ENCODE measurements at places on chromosomes 7 and 10.
A peak's percentile ranks its signal among the peaks of the same experiment; 100 is the strongest.

GRCh38 chr7:88013981-88014380, 79.9 kb downstream of the ADAM22 start:
- no peak for DNase-seq

DNA sequence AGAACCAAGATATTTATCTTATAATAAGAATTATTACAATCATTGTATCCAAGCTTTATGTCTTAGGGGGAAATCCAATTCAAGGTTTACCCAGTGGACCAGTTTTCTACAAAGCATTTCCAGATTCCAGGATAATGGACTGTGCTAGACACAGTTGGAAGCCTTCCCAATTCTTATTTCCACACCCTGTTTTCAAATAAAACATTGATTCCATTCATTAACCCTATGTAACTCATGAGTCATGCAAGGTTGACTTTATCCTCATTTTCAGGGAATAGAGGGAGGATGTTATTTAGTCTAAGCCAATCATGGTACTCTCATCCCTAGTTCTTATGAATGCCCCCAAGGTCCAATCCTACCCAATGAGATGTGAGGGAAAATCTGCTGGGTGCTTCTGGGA, 145.7 kb downstream of the RNLS start:
- no peak for DNase-seq

DNA sequence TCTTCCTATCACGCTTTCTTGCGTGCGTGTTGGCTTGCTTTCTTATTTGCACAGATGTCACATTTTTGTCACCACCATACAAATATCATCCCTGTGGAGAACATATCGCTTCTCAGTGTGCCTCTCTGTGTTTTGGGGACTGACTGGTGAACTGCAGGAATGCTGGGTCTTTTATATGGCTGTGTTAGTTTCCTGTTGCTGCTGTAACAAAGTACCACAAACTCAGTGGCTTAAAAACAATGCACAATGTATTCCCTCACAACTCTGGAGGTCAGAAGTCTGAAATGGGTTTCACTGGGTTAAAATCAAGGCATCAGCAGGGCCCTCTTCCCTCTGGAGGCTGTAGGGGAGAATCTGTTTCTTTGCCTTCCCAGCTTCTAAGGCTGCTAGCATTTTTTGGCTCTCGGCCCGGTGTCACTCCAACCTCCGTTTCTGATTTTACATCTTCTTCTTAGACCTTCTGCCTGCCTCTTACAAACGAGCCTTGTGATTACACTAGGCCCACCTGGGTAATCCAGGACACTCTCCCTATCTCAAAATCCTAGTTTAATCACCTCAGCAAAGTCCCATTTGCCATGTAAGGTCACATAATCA, 82.0 kb downstream of the LRMDA start:
- no peak for DNase-seq

GRCh38 chr7:142916508-142916907, 17.0 kb downstream of the TRPV5 start:
- no peak for DNase-seq

GRCh38 chr10:7311218-7311849, 99.5 kb downstream of the SFMBT2 start:
- DNase-seq: no peak

DNA sequence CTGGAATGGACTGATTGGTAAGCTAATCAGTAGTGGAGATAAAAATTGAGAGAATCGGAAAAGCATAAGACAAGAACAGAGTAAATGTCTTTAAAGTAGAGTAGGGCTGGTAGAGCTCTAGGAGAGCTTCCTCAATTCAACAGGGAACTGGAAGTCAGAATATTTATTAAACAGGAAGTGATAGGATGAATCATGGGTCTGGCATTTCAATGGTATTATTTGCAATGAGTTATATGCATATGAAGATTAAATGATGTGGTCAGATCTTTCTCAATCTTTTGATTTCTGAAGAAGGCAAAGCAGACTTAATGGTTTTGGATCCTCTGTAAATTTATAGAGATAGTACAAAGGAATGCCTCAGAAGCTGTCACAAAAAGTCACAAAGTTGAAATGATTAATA, 349.0 kb downstream of the HPSE2 start:
- DNase-seq: no peak

- peak; percentile 52 for DNase-seq
These were observed 10.0 kb upstream of the TLX1 start for GRCh38 chr10:101120884-101121653.

DNA sequence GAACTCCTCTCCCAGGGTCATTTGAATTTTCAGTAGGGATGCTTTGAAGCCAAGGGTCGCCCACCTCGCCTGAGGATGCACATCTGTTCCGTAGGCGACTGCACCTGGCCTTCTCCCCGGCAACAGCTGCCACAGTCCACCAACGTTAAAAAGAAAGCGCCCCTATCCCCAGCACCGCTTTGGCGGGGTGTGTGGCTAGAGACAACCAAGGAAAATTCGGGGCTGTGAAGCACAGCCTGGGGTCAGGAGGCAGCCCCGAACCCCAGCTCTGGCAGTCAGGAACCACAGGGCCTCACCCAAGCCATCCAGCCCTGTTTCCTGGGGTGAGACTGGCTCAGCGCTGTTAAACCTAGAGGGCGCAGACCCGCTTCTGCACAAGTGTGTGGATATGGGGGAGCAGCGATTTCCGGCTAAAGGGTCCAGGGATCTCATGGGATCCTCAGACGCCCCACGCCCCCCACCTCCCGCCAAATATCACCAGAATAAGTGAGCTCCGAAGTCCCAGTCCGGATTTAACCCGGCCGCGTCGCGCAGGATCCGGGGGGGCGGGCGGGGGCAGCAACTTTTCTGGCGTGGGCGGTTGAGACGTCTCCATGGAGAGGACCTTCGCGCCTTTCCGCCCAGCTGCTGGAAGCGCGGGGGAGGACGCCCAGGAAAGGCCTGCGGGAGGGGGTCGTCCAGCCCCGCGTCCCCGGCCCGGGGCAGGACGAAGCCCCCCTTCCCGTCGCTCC, 822 bp downstream of the ZC3HAV1L start:
- peak; percentile 16 for DNase-seq

DNA sequence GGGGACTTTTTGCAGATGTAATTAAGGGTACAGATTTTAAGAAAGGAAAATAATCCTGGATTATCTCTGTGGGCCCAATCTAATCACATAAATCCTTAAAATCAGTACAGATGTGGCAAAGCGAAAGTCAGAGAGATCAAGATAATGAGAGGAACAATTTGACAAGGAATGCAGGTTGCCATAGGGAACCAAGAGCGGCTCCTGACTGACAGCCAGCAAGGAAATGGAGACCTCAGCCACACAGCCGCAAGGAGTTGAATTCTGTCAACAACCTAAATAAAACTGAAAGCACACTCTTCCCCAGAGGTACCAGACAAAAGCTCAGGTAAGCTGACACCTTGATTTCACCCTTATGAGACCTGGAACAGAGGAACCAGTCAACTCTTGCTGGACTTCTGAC, 3.4 kb upstream of the PNPLA8 start:
- DNase-seq: no peak

DNA sequence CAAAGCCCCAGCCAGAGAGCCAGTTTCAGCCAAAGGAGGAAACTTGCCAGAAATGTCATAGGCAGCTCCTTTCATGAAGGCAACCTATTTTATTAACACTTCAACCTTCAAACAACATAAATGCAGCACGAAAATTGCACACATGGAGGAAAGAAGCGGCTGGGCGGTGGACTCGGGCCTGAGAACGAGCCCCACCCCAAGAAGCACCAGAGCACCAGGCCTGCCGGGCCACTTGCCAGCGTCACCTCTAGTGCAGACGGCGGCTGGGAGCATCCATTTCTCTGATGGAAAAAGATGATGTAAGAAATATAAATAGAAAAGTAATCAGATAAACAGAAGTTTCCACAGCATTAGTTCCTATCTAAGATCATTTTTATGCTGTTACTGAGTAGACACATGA, 100.0 kb downstream of the TCERG1L start:
- DNase-seq: no peak

- DNase-seq: no peak
These were observed 38.5 kb upstream of the LRRC17 start for GRCh38 chr7:102874166-102874829.

- DNase-seq: no peak
These were observed 244.2 kb downstream of the IPMK start for GRCh38 chr10:58023341-58024073.

DNA sequence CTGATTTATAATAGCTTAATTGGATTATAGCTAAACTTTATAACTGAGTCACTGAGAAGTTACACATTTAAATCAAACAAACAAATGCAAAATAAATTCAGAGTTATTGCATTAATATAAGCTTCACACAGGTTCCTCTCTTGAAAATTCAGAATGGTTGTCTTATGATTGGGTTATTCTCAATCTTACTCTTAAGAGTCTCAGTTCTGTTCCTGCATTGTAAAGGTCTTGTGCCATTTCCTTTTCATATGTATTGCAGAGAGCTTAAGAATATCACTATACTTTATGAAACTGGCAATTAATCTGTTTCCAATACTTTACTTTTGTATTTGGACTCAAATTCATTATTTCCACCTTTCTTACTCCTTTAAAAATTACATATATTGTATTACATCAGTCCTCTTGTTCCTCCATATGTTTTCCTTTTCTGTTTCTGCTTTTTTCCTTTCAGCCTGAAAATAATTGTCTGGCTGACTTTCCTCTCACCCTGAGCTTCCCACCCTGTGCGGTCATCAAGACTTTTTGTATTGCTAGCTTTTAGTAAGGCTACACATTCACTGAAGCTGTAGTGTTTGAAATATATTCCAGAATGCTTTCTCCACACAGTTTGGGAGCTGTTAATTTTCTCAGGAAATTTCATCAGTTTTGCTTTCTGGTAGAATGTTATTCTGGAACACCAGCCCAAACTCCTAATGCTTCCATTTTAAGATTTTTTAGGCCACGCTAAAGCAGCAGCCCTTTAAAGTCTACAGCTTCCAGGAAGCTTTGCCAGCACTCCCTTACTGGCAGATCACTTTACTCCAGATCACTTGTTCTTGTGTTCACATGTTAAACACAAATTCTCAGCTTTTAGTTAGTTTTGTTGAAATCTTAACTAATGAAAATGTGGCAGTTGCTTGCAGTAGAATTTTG, 139.4 kb downstream of the KCND2 start:
- no peak for DNase-seq

GRCh38 chr7:117227091-117227490, 95.8 kb downstream of the WNT2 start:
- no peak for DNase-seq

GRCh38 chr10:111856631-111857030, 326.9 kb downstream of the GPAM start:
- DNase-seq: no peak

GRCh38 chr7:98907570-98907969, 29.2 kb downstream of the TRRAP start:
- DNase-seq: no peak

DNA sequence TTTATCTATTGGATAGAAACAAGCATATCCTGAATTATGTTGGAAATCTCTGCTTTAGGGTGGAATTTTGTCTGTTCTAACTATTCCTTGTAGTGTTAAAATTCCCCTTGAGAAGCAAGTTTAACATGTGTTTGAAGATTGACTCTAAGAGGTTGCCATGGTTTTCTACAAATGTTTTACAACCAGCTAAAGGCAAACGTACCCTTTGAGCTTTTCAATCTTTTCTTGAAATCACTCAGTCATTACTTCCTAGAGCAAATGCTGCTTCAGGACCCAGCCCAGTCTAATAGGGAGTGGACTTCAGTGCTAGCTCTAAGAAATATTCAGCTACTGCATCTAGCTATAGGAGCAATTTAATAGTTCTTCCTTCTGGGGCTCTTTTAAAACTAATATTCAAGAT, 118.8 kb upstream of the IFRD1 start:
- DNase-seq: no peak

- DNase-seq: no peak
These were observed 6.0 kb downstream of the ASB4 start for GRCh38 chr7:95491634-95492314.

DNA sequence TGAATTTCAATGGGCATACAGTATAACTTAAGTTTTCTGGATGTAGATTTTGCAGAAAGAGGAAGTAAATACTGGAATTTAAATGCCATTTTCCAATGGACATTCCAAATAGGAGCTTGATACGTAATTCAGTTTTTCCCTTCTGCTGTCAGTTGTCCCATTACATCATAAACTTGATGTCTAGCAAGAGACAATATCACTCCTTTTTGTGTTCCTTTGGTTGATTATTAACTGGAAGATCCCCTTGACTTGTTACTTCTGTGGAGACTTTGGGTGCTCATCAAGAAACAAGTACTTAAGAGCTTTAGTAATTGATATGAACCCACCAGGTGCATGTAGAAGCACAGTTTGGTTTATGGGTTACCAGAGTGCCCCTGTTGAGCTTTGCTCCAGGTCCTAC, 116.1 kb downstream of the ST7 start:
- no peak for DNase-seq

- DNase-seq: no peak
These were observed 8.2 kb upstream of the RBP3 start for GRCh38 chr10:47339759-47340607.

GRCh38 chr10:131573256-131573655, 261.7 kb upstream of the TCERG1L start:
- DNase-seq: no peak

GRCh38 chr7:149245244-149245643, 5.8 kb downstream of the ZNF212 start:
- no peak for DNase-seq

- no peak for DNase-seq
These were observed 61.3 kb downstream of the MICU1 start for GRCh38 chr10:72564596-72564995.

GRCh38 chr7:98357751-98358161, 43.1 kb downstream of the BAIAP2L1 start:
- no peak for DNase-seq

DNA sequence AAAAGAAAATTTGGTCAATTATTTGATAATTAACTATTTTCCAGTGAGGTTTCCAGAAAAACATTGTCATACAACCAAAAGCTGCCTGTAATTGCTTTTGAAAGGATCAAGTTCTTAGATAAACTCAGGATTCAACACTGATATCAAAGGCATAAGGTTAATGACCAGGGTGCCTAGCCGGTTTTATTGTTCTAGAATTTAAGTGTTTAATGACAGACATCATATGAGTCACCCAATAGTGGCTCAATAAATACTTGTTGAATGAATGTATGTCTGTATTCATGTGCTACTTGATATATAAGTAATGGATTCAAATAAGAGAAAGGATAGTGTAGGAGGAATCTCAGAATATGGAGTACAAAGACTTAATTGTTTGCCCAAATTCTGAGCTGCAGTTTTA, 196.1 kb upstream of the LRGUK start:
- DNase-seq: no peak

DNA sequence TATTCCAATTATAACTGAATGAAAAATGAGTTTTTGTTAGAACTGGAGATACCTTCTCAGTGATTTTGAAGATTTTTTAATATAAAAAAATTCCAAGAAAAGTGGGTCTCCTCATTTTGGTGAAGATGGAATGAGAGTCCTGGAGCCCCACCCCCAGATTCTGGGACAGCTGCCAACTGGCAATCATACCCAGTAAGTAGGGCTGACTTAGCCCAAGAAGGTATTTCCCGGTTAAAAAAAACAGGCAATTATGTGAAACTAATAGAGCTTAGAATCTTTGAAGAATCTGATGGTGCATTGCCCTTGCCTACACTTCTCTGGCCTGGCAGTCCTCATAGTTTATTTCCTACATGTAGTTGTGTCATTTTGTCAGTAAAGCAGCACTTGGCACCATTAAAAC, 52.8 kb upstream of the VWDE start:
- no peak for DNase-seq
